ENCODE measurements at places on chromosomes 6 and 20. TPM values are rescaled to one million over a fixed set of nuclear protein-coding genes. Genes with fewer than 3 reads are reported as not detected.

ISM1 gene
- 1.2 TPM for polyA plus RNA-seq

COX4I2 gene
- polyA plus RNA-seq, result 0.35 TPM

- DNase-seq, result no peak
- H3K27me3 ChIP-seq, result no peaks in the 10 kb centered on the region
- peaks cover 16% of the 10 kb centered on the region for H3K4me1 ChIP-seq
- H3K36me3 ChIP-seq, result no peaks in the 10 kb centered on the region
These were observed 34.9 kb upstream of the RALGAPA2 start for GRCh38 chr20:20747298-20747697.

GRCh38 chr6:7542065-7542873 is 798 bp downstream of the DSP start:
- H3K27me3 ChIP-seq, result no peaks in the 10 kb centered on the region
- no peaks in the 10 kb centered on the region for H3K36me3 ChIP-seq
- peak; percentile 41 for DNase-seq
- peaks cover 28% of the 10 kb centered on the region for H3K4me1 ChIP-seq
- peak overlapping the region; percentile 81 for H3K4me3 ChIP-seq
- H3K27ac ChIP-seq, result peak overlapping the region; percentile 95

GRCh38 chr6:137099689-137100403 is 55.1 kb upstream of the IL20RA start:
- H3K36me3 ChIP-seq, result no peaks in the 10 kb centered on the region
- no peak for DNase-seq
- no peaks in the 10 kb centered on the region for H3K4me1 ChIP-seq
- no peaks in the 10 kb centered on the region for H3K27me3 ChIP-seq
- no peak overlapping the region for H3K4me3 ChIP-seq

- no peaks in the 10 kb centered on the region for H3K27me3 ChIP-seq
- H3K4me1 ChIP-seq, result no peaks in the 10 kb centered on the region
- no peak overlapping the region for H3K27ac ChIP-seq
- H3K4me3 ChIP-seq, result no peak overlapping the region
- DNase-seq, result no peak
These were observed 217.7 kb downstream of the OR2B2 start for GRCh38 chr6:27694547-27694874.

DNA sequence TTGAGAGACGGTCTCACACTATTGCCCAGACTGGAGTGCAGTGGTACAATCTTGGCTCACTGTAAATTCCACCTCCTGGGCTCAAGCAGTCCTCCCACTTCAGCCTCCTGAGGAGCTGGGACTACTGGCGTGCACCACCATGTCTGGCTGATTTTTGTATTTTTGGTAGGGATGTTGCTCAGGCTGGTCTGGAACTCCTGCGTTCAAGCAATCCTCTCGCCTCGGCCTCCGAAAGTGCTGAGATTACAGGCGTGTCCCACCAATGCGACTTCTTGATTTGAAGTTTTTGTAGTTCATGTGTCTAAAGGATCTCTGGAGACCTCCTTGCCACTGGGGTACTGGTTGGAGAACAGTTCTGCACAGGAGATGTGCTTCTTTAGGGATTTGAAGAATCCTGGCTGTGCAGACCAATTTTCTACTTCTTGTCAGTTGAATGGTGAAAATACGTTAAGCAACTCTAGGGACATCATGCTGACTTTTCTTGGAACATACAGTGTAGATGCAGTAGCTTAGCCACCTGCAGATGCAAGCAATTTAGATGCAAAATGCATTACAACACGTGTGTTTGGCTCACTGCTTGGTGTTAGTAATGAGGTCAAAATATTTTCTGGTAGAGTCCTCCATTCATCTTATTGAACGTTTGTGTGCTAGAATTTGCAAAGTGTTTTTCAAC is 28.2 kb downstream of the SYTL3 start:
- no peak overlapping the region for H3K4me3 ChIP-seq
- DNase-seq, result no peak
- H3K4me1 ChIP-seq, result peaks cover 3% of the 10 kb centered on the region

- H3K27ac ChIP-seq, result no peak overlapping the region
- no peaks in the 10 kb centered on the region for H3K27me3 ChIP-seq
- no peak overlapping the region for H3K4me3 ChIP-seq
- no peak for DNase-seq
- peaks cover 7% of the 10 kb centered on the region for H3K4me1 ChIP-seq
- no peaks in the 10 kb centered on the region for H3K36me3 ChIP-seq
These were observed 328.9 kb downstream of the SYNE1 start for GRCh38 chr6:152308306-152308705.

DNA sequence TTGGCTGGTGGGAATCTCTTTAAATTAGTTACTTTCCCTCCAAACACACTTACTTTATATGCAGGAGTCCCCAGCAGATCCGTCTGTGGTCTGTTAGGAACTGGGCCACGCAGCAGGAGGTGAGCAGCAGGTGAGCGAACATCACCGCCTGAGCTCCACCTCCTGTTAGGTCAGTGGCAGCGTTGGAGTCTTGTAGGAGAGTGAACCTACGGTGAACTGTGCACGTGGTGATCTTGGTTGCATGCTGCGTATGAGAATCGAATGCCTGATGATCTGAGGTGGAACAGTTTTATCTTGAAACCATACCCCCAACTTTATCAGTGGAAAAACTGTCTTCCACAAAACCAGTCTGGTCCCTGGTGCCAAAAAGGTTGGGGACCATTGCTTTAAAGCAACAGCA is 5.0 kb downstream of the SERPINB6 start:
- H3K4me1 ChIP-seq, result peaks cover 3% of the 10 kb centered on the region
- no peaks in the 10 kb centered on the region for H3K36me3 ChIP-seq
- no peak overlapping the region for H3K27ac ChIP-seq
- no peak for DNase-seq
- H3K27me3 ChIP-seq, result no peaks in the 10 kb centered on the region

GRCh38 chr6:160249671-160250070 is 8.9 kb downstream of the SLC22A2 start:
- no peak overlapping the region for H3K4me3 ChIP-seq
- no peak overlapping the region for H3K27ac ChIP-seq
- H3K27me3 ChIP-seq, result no peaks in the 10 kb centered on the region
- DNase-seq, result no peak

HCK gene
- polyA plus RNA-seq, result 7.7 TPM

DNA sequence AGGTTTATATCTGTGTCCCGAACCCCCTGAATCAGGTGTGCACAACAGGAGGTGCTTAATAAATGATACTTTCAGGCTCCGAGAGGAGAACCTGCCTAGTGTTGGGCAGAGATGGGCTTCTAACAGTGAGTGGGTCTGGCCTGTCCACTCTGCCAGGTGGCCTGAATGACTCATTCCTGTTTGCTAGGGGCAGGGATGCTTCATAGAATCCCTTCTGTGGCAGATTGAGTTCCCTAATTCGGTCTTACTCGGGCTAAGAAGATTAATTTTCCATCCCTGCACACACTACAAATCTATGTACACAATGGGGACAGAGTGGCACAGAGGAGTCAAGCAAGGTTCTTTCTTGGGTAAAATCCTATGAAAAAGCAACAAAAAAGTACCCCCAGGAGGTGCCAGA is 19.8 kb downstream of the SDC4 start:
- no peaks in the 10 kb centered on the region for H3K4me1 ChIP-seq
- H3K27me3 ChIP-seq, result no peaks in the 10 kb centered on the region
- H3K36me3 ChIP-seq, result peaks cover 76% of the 10 kb centered on the region
- no peak overlapping the region for H3K4me3 ChIP-seq

SEMG1 gene
- not detected for polyA plus RNA-seq

- no peak for DNase-seq
- H3K4me3 ChIP-seq, result no peak overlapping the region
- no peak overlapping the region for H3K27ac ChIP-seq
- H3K36me3 ChIP-seq, result no peaks in the 10 kb centered on the region
- H3K27me3 ChIP-seq, result no peaks in the 10 kb centered on the region
- no peaks in the 10 kb centered on the region for H3K4me1 ChIP-seq
These were observed 112.4 kb downstream of the TIAM2 start for GRCh38 chr6:155107432-155108069.

DNA sequence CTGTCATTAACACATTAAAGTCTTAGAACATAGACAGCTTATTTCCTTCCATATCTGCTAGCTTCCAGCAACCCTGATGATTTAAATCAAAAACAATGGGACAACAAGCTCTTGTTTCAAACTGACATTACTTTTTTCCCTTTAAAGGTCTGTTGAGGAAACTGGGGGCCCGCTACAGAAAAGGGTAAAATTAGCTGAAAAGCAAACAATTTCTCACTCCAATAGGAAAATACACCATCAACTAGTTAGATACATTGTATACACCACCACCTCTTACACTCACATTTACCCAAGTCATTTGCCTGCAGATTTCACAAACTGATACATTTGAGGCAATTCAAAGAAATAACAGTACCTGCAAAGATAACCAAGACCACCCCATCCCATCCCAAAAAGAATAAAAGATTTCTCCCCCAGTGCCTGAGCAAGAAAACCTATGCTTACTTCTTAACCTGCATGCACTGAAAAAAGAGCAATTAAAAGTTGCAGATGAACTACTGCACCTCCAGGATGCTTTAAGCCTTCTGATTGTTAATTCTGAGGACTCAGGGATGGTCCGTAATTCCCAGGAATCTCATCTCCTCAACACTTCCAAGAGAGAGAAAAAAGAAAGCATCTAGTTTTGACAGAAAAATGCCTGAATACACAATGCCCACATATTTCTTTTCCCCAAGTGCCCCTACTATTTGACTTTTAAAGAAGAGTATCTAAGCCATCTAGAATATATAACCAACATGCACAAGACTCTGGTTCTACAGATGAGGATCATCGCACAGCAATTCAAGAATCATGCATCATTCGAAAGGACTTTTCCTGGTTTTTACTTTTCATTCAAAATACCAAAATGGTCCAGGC is 5.6 kb downstream of the ZMYND8 start:
- peak overlapping the region; percentile 92 for H3K27ac ChIP-seq
- H3K27me3 ChIP-seq, result no peaks in the 10 kb centered on the region
- no peaks in the 10 kb centered on the region for H3K36me3 ChIP-seq
- no peak for DNase-seq

DNA sequence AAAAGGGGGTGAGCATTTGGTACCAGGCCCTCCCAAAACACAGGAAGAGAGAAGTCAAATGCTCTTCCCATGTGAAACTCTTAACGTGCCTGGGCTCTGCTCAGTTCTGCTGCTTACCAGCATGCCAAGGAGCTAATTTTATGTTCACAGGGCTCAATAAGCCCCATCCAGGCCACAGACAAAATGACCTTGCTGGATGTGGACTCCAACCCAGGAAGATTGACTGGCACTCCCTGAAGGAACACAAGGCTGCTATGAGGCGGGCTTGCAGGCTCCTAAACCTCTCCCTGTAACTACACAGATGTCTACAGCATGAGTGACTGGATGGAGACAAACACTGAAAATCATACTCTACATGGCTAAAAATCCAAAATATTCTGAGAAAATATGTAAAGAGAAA is 50.6 kb downstream of the CHD6 start:
- H3K27ac ChIP-seq, result no peak overlapping the region
- no peaks in the 10 kb centered on the region for H3K27me3 ChIP-seq
- H3K4me1 ChIP-seq, result no peaks in the 10 kb centered on the region

DNA sequence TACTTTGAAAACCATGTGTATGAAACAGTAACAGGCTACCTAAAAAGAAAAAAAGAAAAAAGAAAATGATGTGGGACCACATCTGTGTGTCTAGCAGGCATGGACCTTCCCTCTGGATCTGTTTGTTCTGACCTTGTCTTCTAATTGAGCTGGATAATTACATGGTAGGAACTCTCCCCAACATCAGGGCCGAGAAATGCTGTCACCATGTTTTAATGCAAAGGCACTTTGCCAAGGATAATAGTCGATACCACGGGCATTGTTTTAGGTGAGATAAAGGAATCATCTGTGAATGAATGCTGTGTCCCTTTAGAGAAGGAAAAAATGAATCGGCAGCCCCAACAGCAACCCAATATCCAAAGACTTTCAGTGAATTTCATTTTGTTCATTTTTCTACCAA is 149.1 kb downstream of the ZDHHC14 start:
- H3K36me3 ChIP-seq, result no peaks in the 10 kb centered on the region
- H3K27ac ChIP-seq, result peak overlapping the region; percentile 97
- no peak for DNase-seq
- H3K4me1 ChIP-seq, result peaks cover 47% of the 10 kb centered on the region
- no peaks in the 10 kb centered on the region for H3K27me3 ChIP-seq

GSTA1 gene
- 131 TPM for polyA plus RNA-seq

DNA sequence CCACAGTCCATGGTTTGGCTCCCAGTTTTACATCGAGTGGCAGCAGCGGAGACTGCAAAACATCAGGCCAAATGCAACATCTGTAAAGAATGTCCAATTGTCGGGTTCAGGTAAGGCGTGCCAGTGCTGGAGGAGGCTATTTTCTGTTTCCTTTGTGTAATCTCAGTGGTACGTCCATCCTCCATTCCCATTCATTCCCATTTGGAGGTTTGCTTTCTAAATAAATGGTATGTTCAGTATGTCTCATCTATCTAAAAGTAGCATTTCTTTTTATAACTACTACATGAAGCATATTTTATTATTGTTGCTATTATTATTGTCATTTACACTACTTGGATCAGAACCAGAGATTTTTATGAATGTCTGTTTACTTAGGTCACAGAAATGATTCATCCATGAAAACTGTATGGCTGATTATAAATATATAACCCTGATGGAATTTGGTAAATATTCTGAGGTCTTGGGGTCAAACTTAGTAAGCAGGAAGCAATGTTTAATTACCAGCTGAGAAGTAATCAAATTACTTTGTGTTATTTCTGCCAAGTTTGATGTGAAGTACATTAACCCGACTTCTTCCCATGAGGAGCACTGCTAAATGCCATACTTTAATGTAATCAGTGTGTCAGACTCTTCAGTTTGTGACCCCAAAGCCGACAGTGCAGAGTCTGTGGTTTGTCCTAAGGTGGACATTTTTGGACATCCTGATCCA is 512.9 kb downstream of the UTRN start:
- no peak for DNase-seq
- no peaks in the 10 kb centered on the region for H3K4me1 ChIP-seq
- H3K4me3 ChIP-seq, result no peak overlapping the region
- peaks cover 15% of the 10 kb centered on the region for H3K36me3 ChIP-seq
- H3K27me3 ChIP-seq, result no peaks in the 10 kb centered on the region
- no peak overlapping the region for H3K27ac ChIP-seq

- H3K27me3 ChIP-seq, result no peaks in the 10 kb centered on the region
- H3K36me3 ChIP-seq, result peaks cover 2% of the 10 kb centered on the region
- no peaks in the 10 kb centered on the region for H3K4me1 ChIP-seq
These were observed 147.7 kb downstream of the ZNF217 start for GRCh38 chr20:53445932-53446331.

DNA sequence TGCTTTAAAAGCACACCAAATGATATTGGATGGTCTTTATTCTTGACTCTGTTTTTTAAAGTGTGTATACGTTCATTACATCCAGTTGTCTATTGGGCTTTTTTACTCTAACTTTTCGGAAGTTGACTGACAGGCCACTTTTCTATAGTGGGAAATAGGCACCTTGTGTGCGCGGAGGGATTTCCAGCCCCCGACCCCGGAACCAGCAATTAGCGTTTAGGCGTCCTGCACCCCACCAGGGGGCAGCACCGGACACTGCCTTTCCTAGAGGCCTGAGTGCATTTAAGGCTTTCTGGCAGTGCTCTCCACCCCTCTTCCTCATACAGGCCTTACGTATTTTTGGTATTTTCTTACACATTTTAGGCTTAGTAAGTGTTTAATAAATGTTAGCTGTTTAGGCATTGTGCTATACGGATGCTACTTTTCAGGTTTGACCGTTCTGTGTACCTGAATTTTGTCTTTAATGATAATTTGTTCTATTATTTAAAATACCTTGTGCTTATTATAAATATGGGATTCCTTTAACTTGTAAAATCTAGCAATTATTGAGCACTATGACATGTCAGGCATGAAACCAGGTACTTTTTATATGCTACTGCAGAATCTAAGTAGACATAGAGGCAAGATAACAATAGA is 231.8 kb downstream of the BCKDHB start:
- peak; percentile 82 for DNase-seq
- no peak overlapping the region for H3K27ac ChIP-seq
- no peak overlapping the region for H3K4me3 ChIP-seq
- H3K27me3 ChIP-seq, result no peaks in the 10 kb centered on the region

Data from liver (tissue), 10 donors.